Nucleus accumbens (tissue), 56 donors: ENCODE measurements at places on chromosomes 12 and 14.

DNA sequence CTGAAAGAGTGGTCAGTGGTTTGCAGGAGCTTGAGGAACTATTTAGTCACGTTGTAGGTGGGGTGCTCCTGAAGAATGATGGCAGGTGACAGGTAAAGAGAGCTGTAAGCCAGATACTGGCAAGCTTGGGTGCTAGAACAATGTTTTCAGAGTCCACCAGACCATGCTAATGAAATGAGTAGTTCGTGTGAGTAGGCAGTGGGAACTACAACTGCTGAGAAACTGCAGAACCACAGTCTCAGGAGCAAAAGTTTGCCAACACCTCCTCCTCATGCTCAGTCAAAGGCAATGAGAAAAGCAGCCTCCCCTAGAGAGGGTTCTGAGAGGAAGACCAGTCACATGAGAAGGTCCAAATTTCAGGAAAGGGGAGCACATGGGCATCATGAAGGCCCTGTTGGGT lies 91.3 kb downstream of the PRKD1 start:
- DNase-seq: no peak

DNA sequence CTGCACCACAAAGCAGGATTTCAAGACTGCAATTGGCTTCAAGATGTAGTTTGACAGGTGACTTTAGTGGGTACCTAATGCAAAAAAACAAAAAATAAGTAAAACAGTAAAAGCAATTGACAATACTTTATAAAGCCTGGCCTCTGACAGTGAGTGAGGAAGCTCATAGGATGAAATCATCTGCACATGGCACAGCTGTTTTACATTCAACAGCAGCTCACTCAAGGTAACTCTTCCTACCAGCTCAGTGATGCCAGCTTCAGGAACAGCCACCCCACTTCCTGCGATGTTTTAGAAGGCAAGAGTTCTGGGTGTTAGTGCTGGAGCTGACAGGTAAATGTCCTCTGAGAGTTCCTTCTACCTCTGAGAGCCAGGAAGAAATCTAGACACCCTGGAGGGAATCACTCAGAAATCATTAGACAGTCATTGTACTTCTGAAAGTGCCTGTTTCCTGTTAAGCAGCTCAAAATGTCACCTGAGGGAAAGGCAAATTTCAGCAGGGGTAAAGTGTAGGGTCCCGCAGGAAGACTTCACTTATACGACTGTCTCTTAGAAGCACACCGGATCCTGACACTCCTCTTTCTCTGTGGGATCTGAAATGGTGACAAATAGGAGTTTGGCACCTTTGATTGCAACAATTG lies 99.9 kb downstream of the FOXN3 start:
- no peak for DNase-seq

- DNase-seq: no peak
Observed at GRCh38 chr14:102184316-102185035, 44.8 kb downstream of the WDR20 start.

GRCh38 chr12:110826592-110827200 lies 20.1 kb upstream of the CCDC63 start:
- peak; percentile 44 for DNase-seq

DNA sequence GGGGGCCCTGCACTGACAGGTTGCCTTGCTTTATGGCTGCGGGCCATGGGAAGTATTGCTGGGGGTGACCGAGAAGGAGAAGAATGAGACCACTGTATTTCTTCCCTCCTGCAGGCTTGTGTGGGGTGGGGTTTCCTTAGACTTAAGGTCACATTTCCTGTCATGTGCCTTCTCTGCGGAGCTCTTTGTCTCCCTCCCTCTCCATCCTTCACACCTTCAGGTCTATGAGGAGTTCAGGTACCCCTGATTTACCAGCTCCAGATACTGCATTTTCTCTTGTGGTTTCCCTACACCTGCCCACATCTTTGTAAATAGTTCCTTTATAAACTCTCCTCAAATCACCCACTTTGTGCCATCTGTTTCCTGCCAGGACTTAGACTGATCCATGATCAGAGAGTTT lies 3.6 kb downstream of the FNTB start:
- no peak for DNase-seq

DNA sequence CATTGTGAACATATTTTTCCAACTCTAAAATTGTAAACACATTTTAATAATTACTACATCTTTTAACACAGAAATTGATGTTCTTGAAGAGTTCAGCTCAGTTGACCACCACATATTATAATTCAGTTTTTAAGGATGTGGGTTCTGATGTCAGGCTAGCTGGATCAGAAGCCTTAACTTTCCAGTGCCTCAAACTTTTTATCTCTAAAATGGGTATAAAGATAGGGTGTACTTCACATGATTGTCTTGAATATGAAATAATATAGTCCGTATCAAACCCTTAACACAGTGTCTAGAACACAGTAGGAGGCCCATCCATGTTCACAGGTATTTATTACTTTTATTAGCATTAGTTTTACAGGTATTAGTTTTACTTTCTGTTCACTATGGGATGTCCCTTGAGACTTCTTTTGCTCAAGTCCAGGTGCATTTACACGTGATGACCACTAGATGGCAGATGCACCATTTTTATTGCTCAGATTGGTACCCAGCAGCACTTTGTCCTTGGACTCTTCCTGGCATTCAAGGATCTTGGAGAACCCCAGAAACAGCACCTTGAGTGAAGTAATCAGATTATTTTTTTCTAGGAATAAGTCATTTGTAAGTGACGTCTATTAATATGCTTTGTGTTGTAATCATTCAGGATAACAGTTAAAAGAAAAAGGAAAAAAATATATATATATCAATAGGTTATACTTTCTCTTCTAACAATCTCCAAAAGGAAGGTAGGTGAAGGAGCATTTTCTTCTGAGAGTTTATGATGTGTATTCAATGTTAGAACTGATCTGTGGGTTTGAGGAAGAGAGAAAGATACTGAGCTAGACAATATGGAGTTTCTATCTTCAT lies 580.2 kb downstream of the ETNK1 start:
- DNase-seq: no peak
